ENCODE measurements at places on chromosomes 4 and X. TPM values are rescaled to one million over a fixed set of nuclear protein-coding genes. Genes with fewer than 3 reads are reported as not detected.

Gene EGF
- 0.13 TPM for total RNA-seq

Gene ADGRG4
- total RNA-seq, result not detected

Gene NIPAL1
- total RNA-seq, result 3.4 TPM

Gene EFHC2
- 1.2 TPM for total RNA-seq

Gene GSX2
- not detected for total RNA-seq

Gene ACOX3
- total RNA-seq, result 32.6 TPM

Gene HELQ
- 12.6 TPM for total RNA-seq

Gene PPEF2
- not detected for total RNA-seq

Gene ABCG2
- 1.0 TPM for total RNA-seq

Gene UGT2B17
- not detected for total RNA-seq

Gene CT83
- total RNA-seq, result not detected

Gene NDNF
- total RNA-seq, result 5.1 TPM

Gene OTC
- total RNA-seq, result not detected

Gene ERAS
- not detected for total RNA-seq

Gene TSPAN5
- total RNA-seq, result 55.6 TPM

Gene ZAR1
- total RNA-seq, result not detected

Gene FAM114A1
- 215 TPM for total RNA-seq

Gene SMIM31
- total RNA-seq, result not detected

Gene LNX1
- total RNA-seq, result 1.0 TPM

Gene SERTM2
- not detected for total RNA-seq

Gene ASIC5
- total RNA-seq, result not detected

Gene GPR143
- total RNA-seq, result 3.6 TPM

Gene FRMPD4
- total RNA-seq, result 1.0 TPM

Gene GRIA2
- total RNA-seq, result not detected

Gene FUNDC2
- 49.0 TPM for total RNA-seq

Gene GRIPAP1
- 14.3 TPM for total RNA-seq

Gene ZNF674
- total RNA-seq, result 3.0 TPM

Gene CENPVL1
- not detected for total RNA-seq

Gene AADAT
- total RNA-seq, result 7.5 TPM

Data from epithelial cell of alveolus of lung (primary cell).